Sigmoid colon (tissue), 7 donors: ENCODE measurements at places on chromosomes 7 and 10. TPM values are rescaled to one million over a fixed set of nuclear protein-coding genes. Genes with fewer than 3 reads are reported as not detected.

DNA sequence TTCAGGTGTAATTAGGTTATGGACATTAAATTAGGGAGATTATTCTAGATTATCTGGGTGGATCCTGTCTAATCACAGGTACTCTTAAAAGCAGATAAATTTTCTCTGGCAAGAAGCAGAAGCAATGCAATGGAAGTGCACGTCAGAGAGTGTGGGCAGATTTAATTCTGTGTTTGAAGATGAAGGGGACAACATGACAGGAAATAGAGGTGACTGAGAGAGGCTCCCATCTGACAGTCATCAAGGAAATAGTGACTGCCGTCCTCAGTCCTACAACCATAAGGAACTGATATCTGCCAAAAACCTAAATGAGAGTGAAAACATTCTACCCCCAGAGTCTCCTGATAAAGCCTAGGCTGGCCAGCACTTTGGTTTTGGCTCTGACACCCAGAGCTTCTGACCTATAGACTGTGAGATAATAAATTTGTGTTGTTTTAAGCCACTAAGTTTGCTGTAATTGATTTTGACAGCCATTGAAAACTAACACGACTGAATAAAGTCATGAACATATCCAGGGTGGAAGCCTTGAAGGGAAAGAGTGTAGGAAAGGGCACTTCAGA is 30.5 kb upstream of the DDX50 start:
- no peak for DNase-seq

GRCh38 chr7:141042222-141043193 is 27.8 kb upstream of the MRPS33 start:
- DNase-seq = no peak

DNA sequence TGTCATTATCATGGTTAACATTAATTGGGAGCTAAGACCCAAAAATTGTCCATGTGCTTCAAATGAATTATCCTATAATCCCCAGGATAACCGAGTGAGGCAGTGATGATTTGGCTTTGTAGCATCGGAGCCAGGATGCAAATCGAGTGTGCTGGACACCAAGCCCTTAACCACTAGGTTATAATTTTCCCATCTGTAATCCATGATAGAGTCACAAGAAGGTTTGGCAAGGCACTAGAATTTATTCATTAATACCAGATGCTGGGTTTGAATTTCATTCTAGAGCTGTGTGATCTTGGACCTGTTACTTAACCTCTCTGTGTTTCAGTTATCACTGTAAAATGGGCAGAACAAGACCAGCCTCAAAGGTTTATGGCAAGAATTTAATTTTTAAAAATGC is 21.0 kb upstream of the ITGB1 start:
- no peak for DNase-seq

- no peak for DNase-seq
These were observed 19.2 kb downstream of the SLC18A2 start for GRCh38 chr10:117260084-117260483.

DNA sequence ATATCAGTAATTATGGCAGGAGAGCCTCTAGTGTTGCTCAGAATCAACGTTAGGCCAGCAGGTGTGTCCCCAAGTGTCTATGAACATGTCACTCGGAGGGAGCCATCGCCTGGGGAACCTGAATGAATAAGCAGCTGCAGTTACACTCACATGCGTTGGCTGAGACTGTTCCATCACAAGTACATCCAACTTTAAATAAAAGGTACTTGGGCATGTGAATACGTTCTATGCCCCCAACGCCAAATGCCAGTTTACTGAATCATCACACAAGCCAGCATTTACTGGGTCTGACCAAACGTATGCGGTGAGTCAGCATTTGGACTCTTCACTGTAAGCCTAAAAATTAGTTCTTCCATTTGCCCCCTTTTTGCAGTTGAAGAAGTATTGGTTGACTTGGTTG is 207.6 kb upstream of the PLXNA4 start:
- no peak for DNase-seq

DNA sequence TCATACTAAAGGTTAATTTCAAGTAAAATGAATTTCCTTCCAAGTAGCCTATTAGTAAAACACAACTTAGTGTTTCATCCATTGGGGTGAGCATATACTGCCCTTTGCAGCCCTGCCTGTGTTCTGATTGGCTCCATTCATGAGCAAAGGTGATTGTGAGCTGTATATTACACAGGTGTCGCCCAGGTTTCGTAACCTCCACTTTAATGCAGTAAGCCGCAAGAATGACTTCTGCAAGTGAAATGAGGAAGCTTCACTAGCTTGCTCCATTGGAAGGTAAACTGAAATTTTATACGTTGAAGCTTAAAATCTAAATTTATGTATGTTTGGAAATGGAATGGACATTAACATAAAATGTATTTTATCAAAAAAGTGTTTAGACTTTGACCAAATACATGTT is 24.4 kb downstream of the MTURN start:
- DNase-seq = no peak

- no peak for DNase-seq
These were observed 236.9 kb downstream of the CREB5 start for GRCh38 chr7:28649189-28649588.

DNA sequence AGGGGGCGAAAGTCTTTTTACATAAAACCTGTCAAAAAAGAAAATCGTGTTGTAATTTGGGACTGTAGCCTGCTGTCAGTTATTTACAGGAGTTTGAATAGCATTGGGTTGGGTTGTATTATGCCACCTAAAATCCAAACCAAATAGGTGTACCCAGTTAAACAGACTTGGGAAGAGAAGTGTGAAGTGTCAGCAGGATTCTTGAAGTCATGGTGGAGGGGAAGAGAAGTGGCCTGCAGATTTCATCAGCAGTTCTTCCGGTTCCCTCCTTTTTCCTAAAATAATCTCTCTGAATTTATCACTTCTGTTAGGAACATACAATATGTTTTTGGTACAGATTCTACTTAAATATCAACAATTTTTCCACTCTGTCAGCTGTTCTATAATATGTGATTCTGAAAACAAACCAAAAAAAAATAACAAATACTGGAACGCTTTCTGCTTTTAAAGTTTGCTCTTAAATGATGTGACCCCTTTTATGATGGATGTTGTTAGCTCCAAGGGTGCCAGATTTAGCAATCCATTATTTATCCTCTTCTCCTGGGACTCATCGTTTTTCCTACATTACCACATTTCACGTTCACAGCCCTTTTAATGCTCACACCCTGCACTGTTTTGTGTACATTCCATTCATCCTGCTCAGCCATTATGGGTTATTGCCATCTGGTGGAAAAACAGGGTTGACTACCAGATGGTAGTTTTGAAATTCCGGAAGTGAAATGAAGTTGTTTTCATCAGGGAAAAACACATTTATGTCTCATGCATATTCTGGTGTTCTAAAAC is 18.7 kb upstream of the ARHGAP12 start:
- peak; percentile 71 for DNase-seq

- peak; percentile 53 for DNase-seq
These were observed 15.6 kb downstream of the RGS10 start for GRCh38 chr10:119526621-119527592.

GRCh38 chr7:101094791-101095375 is 9.6 kb downstream of the TRIM56 start:
- peak; percentile 66 for DNase-seq

DNA sequence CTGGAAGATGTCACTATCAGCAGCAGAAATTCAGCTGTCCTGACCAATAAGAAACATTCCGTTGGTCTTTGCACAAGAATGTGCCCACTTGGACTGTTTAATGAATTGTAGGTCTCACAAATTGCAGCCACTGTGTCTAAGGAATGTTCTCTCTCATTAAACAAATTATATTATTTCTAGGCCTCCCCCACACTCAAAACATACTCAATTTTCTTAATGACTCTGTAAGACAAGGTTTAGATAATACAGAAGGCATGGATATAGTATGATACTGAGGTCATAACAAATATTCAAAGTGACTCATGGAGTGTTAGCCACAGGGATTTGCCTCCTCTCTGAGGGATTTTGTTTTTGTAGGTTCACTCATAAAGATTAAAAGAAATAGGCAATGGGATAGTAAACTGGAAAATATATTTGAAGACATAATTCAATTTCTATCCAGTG is 197.5 kb downstream of the PTN start:
- DNase-seq = no peak

DNA sequence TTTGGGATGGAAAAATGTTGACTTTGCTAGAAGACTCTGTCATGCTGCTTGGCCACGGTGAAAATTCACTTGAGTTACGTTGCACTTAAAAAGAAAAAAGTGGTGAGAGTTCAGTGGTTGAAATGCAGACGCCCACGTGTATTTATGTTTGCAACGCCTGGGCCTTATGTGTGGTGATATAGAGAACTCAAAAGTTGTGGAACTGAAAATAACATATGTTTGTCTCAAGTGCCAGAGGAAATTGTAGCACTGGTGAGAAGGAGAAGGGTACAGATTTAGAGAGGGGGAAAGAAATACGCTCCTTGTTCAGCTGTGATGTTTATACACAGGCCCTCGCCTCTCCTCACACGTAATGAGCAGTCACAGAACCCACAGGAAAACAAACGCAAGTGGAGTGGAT is 73.6 kb downstream of the EMX2 start:
- no peak for DNase-seq

CELF2 gene
- polyA plus RNA-seq = 12.6 TPM

DOCK1 gene
- polyA plus RNA-seq = 18.3 TPM
